T-cell (primary cell): ENCODE measurements at places on chromosomes 5 and 9. TPM values are rescaled to one million over a fixed set of nuclear protein-coding genes. Genes with fewer than 3 reads are reported as not detected.

DNA sequence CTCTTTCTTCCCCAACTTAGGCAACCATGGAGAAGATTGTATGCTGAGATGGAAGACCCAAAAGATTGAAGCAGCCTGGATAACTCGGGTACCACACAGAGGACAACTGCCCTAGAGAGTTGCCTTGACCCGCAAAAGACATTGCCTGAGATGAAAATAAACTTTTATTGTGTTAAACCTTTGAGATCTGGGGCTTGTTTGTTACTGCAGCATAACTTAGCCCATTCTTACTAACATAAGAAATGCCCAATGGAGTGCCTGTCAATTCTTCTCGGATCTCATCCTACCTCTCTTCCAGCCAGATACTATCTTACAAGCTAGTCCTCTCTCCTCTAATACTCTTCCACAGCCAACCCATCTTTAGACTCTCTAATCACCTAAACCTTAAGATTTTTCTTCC lies 76.8 kb downstream of the GCNT4 start:
- no peak for DNase-seq

DNA sequence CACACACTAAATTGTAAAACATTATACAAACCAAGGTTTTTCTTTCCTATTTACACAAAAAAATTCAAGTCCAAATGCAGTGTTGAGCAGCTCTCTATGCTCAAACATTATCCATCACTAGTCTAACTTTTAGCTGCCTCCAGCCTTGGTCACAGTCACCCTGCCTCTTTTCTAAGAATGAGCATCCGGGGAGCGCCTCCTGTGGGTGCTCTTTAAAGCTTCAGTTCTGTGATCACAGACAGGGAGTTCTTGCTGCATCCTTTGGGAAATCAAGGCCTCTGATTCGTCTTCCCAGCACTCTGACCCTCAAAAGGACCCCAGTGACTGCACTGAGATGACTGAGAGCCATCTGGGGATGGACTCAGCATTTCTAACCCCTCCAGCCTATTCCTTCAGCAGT lies 289.6 kb downstream of the SEC61B start:
- no peak for DNase-seq

DNA sequence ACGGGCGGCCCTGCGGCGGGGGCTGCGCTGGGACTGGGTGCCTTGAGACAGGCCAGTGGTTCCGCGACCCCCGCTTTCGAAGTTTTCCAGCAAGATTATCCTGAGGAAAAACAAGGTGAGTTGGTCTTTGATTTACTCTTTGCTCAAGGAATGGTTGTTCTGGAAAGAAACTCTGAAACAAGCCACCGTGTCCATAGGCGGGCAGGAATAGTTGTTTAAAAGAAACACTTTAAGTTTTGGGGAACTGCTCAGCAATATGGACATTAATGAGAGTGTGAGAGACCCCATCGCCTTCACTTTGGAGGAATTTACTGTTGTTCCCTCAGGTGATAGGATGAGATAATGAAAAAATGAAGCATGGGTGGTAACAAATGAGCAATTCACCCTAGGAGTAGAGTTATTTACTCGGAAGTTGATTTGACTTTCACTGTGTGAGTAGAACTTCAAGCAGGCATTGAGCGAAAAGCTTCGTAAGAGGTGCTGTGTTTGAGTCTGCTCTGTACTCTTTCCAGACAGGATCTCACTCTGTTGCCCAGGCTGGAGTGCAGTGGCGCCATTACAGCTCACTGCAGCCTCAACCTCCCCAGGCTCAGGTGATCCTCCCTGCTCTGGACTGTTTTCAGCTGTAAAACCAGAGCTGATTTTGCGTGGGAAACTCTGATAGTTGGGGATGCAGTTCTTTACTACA lies 1.1 kb downstream of the DMRTA1 start:
- DNase-seq = no peak

DNA sequence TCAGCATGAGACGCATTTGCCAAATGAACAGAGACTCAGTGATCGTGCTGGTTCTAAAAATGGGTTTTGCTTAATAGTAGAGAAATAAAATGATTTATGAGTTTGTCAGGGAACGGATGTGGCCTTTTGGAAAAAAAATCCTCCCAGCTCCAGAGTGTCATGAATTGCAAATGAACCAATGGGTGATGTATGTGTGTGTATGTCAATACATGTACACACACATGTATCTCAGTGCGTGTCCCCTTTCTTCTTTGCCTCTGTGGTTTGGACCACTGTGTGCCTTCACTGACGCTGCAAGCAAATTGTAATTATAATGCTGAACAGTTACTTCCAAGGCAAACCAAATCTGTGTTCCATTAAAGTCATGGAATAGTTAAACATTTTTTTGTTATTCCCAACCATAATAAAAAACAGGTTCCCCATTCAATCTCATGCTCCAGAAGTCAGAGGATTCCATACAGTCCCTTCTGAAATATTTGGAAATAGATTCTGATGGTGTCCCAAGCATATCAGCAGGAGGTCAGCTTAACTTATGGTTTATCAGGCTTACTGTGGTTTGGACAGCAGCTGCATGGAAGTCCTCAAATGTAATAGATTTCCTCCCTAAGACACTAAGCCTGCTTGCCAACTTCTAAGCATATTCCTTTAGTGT lies 630.5 kb downstream of the ACTL7B start:
- DNase-seq = no peak

GRCh38 chr5:19172926-19173470 lies 815.0 kb downstream of the CDH18 start:
- no peak for DNase-seq

GRCh38 chr5:170631466-170632195 lies 127.8 kb downstream of the KCNIP1 start:
- no peak for DNase-seq

BARHL1 gene
- total RNA-seq = not detected

- no peak for DNase-seq
Observed at GRCh38 chr5:57267805-57268204, 93.9 kb downstream of the GPBP1 start.

TMEM215 gene
- total RNA-seq = not detected

EPB41L4B gene
- not detected for total RNA-seq

ANKRD18B gene
- total RNA-seq = 2.1 TPM
